ENCODE measurements at places on chromosomes 5 and 9.
A peak's percentile ranks its signal among the peaks of the same experiment; 100 is the strongest.

DNA sequence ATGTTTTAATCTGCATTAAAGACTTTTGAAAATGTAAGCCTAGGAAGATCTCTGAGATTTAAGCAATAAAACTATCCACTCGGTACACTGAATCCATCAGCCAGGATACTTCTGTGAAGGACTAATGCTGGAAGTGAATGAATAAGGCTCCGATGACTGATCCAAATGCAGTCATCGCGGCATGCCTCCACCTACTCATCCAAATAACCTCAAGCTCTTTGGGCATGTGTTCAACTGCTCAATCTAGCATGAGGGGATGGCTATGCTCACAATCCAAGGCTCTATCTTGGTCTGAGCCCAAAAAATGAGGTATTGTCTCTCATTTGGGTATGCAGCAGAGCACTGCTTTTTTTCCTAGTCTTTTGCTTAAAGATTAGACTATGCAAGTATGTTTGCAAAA lies 19.2 kb downstream of the MARCHF3 start:
- DNase-seq: no peak

DNA sequence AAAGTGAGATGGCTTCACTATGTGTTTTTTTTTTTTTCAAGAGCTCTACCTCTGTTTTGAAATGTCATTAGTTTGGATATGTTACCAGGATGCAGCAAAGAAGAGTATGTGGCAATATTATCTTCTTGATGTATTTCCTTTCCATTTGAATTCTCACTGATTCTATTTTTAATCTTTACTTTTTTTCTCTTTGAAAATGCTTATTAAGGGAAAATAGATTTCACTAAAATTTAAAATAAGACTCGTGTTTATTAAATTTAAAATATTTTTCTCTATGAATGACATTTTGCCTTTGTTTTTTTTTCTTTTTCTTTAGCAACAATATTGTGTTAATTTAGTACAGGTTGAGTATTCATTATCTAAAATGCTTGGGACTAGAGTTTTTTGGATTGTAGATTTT lies 29.2 kb downstream of the TENT2 start:
- DNase-seq: no peak

GRCh38 chr5:128426090-128426534 lies 111.9 kb downstream of the FBN2 start:
- no peak for DNase-seq

GRCh38 chr9:122172131-122172530 lies 12.4 kb downstream of the MORN5 start:
- DNase-seq: no peak

GRCh38 chr5:77798456-77798855 lies 22.3 kb upstream of the TBCA start:
- no peak for DNase-seq

GRCh38 chr9:13171261-13171660 lies 108.2 kb downstream of the MPDZ start:
- DNase-seq: no peak

DNA sequence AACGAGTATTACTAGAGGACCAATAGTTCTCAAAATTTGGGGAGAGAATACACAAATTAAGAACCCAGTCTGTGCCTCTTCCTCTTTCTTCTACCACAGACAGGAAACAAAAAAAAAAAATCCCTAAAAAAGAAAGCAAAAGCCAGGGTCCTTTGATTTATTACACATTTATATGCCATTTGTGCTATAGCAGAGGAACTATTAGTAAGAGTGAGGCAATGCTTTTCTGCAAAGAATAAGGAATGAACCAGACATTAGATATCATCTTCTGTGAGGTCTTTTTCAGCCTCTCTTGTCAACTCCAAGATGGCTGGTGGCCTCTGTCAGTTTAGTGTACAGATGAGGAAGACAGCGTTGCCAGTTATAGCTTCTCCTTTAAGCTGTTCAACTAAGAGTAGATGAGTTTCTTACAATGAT lies 127.6 kb downstream of the RFX3 start:
- no peak for DNase-seq

- DNase-seq: no peak
Measured at GRCh38 chr5:157283434-157283833, 17.5 kb downstream of the CYFIP2 start.

DNA sequence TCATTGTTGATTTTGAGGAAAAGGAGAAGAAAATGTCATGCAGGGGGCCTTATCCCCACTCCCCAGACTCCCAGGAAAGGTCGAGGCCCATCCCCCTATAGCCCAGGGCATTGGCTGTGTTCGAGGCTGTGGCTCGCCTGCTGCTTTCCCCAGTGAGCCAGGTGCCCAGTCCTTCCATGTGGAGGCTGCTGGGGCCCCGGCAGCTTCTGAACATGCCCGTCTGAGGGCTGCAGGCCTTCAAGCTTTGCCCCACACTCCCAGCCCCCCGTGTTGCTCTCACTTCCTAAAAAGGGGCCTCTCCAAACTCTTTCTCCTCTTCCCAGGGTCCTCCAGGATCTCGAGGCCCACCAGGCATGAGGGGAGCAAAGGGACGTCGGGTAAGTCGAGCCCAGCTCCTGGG lies 64.7 kb upstream of the ORM1 start:
- no peak for DNase-seq

GRCh38 chr9:124458441-124458840 lies 8.2 kb downstream of the ADGRD2 start:
- no peak for DNase-seq

DNA sequence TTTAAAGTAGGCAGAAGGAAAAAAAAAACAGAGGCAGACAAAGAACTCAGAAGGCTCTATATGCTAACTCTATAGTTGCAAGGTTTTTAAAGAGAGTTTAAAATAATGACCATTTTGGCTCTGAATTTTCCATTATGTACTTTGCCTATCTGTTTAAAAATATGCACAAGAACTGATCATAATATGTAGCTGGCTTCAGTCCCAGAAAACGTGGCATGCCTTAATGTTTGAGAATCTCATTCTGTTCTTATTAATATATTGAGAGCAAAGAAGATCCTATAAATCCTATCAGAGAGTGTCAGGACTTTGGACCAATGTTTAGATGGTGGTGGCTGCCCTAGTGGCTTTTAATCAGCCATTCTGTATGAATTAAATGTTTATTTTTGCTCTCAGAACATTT lies 121.5 kb downstream of the JMY start:
- no peak for DNase-seq

GRCh38 chr9:36987891-36988290 lies 46.2 kb downstream of the PAX5 start:
- no peak for DNase-seq

DNA sequence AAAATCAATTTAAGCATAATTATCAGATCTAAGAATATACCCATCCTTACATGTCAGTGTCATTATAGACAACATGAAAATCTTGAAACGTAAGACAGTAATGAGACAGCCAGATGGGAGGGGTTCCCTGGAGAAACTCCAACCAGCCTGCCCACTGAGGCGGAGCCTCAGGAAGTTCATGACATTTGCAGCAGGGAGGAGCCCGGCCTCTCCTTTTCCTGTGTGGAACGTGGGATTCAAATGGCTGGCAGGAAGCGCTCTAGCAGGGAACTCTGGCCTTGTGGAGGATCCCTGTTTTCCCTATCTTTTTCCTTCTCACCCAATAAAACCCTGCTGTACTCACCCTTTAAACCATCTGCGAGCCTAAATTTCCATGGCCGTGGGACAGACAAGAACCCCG lies 176.6 kb upstream of the KCNN2 start:
- no peak for DNase-seq

GRCh38 chr9:105064248-105065097 lies 136.5 kb upstream of the ABCA1 start:
- DNase-seq: peak; percentile 97

DNA sequence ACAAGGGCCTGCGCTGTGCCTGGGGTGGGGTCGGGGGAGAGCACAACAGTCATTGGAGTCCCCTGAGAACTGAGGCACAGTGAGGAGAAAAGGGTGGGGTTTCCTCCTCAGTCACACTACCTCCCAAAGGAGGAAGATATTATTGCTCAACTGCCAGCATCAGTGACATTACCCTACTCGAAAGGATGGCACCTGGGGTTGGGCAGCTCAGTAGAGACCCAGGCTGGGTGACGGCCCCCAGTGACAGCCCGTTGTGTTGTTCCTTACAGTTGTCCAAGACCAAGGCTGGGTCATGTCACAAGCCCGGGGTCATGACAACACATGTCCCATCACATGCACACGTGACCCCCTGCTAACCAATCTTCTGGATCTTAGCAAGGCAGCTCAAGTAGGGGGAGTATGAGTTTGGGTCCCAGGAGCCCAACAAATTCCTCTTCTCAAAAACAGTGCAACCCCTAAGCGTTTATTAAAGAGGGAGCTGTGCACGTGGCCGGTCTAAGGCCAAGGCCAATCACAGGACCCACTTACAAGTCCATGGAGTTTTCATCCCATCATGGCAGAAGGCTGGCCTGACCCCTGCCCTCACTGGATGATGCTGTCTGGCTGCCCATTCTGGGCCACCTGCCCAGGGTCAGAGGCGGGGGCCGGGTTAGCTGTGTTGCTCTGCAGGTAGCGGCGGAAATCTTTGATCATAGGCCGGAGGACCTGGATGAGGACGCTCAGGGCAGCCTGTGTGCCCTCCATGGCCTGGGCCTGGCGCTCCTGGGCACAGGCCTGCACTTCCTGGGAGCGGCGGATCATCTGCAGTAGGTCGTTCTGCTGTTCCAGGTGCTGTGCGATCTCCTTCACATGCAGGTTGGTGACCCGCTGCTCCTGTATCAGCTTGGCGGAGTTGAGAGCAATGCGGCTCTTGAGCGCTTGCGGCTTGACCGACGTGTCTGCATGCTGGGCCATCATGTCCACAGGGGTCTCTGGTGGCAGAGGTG lies 4.0 kb downstream of the NAIF1 start:
- DNase-seq: no peak

DNA sequence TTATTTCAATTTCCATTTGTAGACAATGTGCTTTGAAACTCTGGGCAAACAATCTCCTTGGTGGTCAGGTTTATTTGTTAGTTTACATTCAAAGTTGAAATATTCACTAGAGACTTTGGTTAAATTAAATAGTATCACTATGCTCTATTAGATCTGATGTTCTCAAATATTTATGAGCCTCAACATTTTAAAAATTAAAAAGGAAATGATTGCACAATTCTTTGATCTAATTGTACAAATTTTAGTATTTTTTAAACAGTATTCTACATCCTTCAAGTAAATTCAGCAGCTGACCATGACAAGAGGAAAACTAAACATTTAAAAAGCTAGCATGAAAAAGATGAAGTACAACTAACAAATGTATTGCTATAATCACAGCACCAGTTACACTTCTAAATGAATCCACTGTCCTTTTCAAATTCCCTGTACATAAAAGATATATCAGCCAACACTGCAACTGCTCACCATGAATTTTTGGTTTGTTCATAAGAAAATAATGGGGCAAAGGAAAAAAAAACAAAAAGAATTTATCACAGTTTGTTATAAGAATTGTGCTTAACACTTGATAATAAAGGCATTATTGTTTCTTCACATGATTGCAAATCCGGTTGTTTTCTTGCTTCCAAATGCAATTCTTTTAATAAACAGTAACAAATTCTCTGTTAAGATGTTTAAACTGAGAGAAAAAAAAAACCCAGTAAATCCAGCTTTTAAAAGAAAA lies 10.7 kb downstream of the SETD9 start:
- DNase-seq: no peak

GRCh38 chr9:119986713-119987112 lies 593.3 kb downstream of the CDK5RAP2 start:
- no peak for DNase-seq

GRCh38 chr5:39109606-39110005 lies 35.4 kb upstream of the RICTOR start:
- no peak for DNase-seq

GRCh38 chr5:14357851-14358250 lies 214.7 kb downstream of the TRIO start:
- no peak for DNase-seq

DNA sequence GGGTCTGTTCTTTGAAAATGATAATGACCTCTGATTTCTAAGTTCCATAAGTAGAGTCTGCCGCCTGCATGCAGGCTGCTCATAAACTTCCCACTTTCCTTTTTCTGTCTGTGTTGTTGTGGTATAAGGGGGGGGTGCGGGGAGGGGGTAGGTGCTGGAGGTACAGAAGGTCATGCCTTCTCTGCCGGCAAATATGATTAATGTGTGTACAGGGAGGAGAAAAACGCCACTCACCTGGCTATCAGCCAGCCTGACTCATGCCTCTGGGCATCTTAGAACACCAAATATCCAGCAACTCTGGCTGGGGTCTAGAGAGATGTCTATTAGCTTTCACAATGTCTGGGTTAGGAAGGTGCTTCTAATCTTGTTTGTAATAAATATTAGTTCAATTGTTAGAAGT lies 128.3 kb downstream of the EFNA5 start:
- DNase-seq: peak; percentile 75

GRCh38 chr9:131578731-131579504 lies 33.6 kb downstream of the PRRT1B start:
- DNase-seq: no peak

DNA sequence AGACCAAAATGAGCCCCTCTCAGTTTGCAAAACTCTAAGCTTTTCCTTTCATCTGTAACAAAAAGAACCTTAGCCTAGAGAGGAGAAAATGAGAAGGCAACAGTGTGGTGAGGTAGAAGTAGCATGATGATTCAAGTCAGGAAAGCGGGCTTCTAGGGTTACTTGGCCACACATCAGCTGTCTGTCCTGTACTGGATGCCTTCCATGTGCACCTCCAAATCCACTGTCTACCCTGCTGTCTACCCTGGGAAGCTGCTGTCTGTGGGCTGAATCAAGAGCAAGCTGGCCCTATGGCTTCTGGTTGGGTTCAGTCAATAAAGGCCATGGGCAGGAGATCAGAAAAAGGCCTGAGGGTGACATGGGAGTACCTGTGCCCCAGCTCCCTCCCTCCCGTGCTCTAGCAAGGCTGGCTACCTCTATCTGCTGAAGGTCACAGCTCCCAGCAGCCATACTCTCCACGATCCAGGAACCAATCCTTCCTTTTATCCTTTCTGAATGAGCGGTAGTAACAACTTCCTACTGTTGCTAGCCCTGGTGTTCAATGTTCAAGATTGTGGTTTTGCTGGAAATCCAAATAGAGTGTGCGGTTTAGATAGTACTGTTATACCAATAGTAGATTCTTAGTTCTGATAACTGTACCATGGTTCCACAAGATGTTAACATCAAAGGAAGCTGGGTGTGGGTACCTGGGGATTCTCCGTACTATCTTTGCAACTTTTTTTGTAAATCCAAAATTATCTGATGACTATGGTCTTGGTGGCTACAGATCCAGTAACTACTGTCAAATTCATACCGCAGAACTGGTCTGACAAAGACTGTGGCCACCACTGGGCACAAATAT lies 191.0 kb downstream of the ESM1 start:
- no peak for DNase-seq

GRCh38 chr9:21931428-21931827 lies 62.8 kb downstream of the CDKN2A start:
- DNase-seq: no peak
